GM12878 (cell line): ENCODE measurements at places on chromosomes 16 and 17.

DNA sequence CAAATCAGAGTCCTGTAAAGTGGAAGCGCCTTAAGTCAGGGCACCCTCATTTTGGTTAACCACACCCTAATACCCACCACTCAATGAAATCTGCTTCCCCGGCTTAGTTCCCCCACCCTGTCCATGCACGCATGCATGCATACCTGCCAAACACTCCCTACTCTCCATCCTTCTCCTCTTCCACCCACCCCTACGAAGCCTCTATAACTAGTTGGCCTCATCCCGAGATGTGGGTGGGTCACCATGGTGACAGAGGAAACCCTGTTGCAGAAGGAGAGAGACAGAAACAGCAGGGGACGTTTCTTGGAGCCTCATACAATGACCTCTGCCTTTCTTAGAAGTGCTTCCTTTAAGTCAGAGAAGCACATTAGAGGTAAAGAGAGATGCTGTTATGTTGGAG is 46.8 kb upstream of the DNAH9 start:
- DNase-seq, result no peak

DNA sequence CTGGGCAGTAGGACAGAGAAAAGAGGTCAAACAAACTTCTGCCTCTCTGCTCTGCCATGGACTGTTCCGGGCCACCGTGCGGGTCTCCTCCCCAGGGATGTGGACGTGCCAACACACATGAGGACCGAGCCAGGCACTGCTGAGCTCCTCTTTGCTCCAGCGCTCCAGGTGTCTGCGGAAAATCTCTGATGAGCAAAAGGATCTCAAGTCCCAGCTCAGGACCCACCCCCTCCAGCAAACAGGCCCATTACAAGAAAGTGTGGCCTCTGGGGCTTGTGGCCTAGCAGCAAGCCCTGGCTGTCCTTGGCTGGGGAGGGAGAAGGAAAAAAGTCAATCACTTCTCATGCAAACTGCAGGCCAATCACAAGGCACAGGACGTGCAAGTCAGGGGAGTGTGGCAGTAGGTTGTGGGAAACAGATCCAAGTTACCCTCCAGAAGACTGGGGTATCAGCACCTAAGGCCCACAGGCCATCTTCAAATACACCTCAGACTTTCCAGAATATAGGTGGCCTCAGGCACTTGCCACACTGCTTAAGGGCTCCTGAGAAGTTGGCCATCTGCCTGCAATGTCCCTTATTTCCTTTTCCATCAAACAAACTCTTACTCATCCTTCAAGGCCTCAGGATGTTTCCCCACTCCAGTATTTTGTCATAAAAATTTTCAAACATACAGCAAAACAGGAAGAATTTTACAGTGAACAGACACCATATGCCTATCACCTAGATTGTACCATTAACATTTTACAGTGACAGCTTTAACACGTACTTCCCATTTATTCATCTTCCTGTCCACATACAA is 36.0 kb upstream of the SREBF1 start:
- DNase-seq, result no peak

DNA sequence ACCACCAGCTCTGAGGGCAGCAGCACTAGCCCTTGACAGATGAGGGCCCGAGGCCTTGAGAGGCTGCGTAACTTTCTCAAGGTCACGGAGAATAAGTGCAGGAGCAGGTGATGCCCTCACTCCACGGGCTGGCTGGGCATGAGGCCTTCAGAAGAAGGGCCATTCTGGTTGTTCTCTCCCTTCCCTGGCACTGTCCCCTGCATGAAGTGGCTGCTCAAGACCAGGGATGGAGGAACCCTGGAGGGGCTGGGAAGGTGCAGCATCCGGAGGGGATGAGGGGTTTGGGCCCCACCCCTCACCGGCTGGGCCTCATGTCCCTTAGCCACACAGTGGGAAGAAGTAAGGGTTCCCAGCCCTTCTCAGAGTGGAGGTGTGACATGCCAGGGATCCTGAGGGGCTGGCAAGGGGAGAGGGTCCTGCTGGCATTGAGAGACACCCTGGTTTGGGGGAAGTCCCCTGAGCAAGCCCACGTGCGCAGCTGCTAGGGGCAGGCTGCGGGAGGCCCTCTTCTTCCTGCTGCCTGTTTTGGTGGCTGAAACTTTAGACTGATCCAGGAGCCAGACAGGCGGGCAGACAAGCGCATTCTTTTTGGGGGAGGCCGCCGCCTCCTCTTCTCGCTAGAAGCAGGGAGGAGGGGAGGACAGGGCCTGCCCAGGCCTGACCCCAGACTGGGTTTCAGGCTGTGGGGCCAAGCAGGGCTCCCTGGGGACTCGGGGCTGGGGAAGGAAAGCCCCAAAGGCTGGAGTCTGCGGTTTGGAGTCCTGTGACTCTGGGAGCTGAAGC is 74.0 kb downstream of the N4BP1 start:
- DNase-seq, result peak; percentile 72

- no peak for DNase-seq
Measured at GRCh38 chr17:81939881-81940385, 2.8 kb upstream of the PYCR1 start.

DNA sequence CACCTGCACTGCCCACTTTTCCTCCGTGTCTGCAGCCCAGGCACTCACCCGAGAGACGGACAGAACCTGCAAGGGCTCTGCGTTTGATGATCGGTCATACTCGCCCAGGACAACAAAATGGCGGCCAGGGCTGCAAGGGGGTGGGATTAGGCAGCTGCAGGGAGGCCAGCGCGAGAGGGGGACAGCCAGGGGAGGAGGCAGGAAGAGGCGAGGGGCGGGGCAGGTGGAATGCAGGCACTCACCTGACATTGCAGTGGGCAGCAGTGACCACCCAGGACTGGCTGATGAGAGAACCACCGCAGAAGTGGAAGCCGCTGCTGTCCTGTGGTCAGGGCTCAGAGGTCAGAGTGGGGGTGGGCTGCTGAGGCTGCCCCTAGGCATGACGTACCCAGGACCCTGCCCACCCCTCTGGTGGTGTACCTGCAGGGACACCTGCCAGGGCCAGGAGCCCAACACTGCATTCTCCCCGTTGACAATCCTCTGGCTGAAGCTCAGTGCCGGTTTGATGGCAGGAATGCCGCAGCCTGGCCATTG is 917 bp downstream of the CTRL start:
- DNase-seq, result no peak

GRCh38 chr17:31838636-31839225 is 20.3 kb downstream of the COPRS start:
- no peak for DNase-seq

DNA sequence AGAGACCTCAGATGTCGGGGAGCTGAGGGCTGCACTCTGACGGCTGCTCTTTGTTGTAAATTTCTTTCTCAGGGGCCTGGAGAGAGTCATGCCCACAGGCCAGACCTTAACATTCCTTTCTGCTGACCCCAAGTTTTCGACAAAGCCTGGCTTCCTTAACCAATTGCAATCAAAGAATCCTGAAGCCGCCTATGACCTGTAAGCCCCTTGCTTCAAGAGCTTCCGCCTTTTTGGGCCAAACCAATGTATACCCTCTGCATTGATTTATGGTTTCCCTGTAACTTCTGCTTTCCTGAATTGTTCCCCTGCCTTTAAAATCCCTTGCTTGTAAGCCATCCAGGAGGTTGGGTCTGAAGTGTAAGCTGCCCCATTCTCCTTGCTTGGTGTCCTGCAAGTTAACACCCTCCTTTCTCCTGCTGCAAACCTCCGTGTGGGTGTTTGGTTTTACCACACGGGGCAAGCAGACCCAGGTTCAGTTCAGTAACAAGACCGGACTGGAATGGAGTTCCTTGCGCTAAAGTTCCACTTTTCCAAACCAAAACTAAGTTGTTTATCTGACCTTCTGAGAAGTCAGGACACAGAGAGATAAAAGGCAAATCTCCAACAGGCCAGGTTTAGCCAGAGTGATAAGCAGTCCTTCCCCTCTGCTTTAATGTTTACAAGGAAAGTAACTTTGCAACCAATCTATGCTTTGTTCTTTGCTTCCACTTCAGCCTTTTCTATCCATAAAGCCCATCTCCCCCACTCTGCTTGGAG is 141.6 kb downstream of the KCNJ12 start:
- no peak for DNase-seq

DNA sequence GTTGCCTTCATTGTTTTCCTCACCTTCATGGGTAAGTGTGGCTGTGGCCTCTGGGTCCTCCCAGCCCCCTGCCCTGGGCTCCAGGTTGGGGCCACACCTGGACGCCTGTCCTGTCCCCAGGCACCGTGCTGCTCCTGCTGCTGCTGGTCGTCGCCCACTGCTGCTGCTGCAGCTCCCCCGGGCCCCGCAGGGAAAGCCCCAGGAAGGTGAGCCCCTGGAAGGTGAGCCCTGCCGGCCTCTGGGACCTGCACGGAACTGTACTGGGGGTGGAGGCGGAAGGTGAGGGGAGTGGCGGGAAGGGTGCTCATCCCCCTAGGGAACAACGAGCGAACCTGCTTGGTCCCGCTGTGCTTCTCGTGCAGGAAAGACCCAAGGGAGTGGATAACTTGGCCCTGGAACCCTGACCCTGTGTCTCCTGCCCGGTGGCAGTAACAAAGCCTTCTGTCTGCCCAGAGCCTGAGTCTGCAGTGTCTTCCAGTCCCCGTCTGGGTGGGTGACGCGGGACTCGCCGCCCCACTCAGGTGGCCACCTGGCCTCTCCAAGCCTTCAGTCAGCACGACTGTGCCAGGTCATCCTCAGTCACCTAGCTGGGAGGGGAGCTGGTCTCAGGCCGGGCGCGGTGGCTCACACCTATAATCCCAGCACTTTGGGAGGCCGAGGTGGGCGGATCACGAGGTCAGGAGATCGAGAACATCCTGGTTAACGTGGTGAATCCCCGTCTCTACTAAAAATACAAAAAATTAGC is 831 bp downstream of the SMIM22 start:
- DNase-seq, result no peak

GRCh38 chr16:49283376-49284049 is 1.9 kb upstream of the CBLN1 start:
- DNase-seq, result no peak

DNA sequence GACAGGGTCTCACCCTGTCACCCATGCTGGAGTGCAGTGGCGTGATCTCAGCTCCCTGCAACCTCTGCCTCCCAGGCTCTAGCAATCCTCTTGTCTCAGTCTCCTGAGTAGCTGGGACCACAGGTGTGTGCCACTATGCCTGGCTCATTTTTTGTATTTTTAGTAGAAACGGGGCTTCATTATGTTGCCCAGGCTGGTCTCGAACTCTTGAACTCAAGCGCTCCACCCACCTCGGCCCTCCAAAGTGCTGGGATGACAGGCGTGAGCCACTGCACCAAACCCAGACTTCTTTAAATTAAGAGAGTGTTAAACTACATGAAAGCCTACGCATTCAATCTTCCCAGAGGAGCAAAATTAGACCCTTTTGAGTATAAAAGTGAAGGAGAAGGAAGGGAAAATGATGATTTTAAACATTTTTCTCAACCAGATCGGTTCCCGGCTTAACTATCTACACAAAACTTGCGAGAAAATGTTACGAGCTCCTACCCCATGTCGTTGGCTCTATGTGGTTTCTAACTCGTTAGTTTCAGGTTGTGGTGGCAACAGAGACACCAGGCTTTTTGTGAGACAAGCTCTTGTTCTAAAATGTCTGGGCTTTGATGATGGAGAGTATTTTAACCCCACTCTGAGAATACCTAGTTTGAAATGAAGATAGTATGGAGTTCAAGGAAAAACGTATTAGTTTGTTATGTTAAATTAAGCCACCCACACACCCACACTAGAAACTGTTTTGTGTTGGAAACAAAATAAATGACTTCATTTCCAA is 26.3 kb downstream of the STAT5B start:
- DNase-seq, result peak; percentile 17

DNA sequence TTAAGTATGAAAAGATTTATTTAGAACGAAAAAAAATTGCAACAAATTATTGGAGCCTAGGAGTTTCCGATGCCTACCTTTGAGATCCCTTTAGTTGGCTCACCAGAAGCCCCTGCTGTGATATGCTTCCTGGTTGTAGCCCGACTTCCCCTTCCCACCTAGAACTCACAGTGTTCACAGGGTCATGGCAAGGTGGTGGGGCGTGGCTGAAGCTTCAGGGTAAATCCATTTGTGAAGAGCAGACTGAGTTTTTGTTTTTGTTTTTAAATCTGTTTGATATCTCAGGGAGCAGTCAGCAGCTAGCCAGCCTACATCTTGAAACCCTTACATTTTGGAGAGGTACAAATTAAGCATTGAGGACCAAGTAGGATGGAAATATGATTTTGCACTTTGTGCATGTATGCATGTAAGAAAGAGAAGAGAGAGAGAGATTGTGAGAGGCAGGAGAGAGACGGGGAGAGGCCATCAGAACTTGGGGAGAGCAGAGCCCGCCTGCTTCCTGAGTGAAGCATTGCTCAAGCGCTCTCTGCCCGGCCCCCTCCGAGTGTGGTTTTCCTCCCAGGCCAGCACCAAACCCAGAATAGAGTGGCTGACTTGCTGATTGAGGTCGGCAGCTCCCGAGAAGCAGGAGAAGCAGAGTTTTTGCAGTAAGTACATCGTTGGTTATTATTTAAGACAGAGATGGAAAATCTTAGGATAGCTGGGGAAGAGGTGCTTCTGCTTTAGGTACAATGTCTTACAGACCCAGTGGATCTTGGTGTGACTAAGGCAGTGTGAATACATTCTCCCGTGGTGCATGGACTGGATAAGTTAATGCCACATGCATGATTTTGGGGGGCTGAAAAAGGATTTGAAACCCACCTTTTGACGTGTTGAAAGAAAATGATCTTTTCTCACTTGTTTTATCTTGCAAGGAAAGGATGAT is 64.2 kb downstream of the SPECC1 start:
- no peak for DNase-seq

DNA sequence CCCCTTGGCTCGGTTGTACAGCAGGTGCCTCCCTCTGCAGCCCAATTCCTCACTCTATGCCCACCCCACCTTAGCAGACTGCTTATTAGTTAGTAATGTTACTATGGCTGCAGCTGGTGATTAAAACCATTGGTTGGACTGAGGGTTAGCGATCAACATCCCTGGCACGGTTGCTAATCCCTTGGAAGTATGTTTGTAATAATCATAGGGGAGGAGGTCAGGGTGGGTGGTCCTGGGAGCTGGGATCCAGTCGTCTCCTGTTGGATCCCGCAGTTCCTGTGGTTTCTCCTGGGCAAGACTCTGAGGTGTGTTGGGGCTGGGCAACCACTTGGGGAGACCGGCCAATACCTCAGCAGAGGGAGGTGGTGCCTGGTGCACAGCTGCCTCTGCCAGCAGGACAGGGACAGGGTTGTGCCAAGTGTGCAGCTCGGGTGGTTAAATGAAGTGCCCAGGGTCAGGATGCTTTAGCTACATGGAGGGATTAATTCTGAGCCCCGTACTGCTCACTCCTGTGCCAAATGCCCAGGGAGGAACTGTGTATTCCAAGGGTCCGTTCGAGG is 38.0 kb downstream of the FZD2 start:
- DNase-seq, result no peak

DNA sequence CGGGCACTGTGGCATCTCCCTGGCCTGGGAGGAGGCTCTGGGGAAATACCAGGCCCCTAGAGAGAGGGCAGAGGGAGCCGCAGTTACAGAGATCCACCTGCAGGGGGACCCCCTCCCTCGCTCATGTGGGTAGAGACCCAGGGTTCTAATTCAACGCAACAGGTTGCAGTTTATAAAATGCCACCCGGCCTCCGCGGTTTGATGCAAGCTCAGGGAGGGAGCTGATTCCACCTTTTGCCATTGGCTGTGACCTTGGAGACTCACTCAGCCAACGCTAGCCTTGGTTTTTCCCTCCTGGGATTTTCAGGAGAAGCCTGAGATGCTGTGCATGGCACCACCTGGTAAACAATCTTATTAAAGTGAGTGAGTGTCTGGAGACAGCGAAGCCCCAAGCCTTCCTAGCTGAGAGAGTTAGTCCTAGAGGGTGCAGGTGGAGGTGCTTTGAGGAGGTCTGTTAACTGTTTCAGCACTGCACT is 12.1 kb downstream of the TTLL6 start:
- DNase-seq, result no peak
